ENCODE measurements at places on chromosomes 16 and 17.

GRCh38 chr17:47064684-47065083 lies 85.6 kb upstream of the RPRML start:
- no peak for DNase-seq

- DNase-seq, result no peak
Measured at GRCh38 chr16:64238571-64238970, 883.3 kb downstream of the CDH11 start.

DNA sequence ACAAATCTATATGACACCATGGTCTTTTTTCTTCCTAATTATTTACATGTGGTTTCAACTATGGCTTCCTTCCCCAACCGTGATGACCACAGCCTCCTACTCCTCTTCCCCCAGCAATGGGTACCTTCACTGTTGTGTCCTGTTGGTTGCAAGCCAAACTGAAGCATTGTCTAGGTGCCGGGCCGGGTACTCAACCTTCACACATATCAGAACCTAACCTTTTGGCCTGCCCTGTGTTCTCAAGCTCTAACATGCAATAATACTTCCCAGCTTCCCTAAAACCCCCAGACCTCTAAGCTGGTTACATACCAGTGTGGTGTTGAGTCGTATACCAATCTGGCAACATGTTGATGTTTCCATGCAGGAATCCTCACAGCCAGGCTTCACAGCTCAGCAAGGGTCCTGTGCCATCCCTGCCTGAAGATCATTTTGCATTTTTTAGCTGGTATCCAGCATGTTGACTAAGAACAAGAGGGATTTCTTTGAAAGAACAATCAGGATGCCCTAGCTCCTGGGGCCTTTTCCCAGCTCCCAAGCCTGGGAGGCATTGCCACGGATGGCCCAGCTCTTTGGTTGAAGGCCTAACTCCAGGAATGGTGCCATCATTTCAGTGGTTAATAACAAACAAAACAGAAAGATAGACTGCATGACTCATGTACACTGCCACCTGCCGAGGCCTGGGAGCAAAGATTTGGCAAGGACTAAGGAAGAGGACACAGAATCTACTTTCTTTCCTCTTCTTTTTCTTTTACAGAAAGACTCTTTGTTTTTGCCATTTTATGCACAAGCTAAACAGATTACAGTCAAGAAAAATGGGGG lies 373.7 kb upstream of the SALL1 start:
- DNase-seq, result peak; percentile 4

GRCh38 chr16:69889295-69889964 lies 61.7 kb upstream of the CLEC18A start:
- no peak for DNase-seq

GRCh38 chr17:27944546-27945332 lies 51.6 kb upstream of the LYRM9 start:
- DNase-seq, result no peak

DNA sequence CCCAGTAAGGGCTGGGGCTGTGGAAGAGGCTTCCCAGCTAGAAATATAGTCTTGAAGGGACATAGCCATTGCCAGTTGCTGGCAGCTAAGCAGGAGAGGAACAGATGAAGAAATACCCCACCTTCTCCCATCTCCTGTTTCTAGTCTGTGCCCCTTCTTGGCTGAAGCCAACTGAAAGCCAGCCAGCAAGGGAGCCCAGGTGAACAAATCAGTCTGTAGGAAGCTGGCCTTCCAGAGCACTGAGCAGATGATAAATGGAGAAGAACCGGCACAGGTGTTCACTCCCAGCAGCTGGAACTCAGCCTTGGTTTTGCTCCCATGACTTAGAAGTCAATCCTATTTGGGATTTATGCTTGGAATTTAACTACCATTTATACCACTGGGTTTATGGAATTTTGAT lies 69.2 kb upstream of the DHX40 start:
- no peak for DNase-seq

DNA sequence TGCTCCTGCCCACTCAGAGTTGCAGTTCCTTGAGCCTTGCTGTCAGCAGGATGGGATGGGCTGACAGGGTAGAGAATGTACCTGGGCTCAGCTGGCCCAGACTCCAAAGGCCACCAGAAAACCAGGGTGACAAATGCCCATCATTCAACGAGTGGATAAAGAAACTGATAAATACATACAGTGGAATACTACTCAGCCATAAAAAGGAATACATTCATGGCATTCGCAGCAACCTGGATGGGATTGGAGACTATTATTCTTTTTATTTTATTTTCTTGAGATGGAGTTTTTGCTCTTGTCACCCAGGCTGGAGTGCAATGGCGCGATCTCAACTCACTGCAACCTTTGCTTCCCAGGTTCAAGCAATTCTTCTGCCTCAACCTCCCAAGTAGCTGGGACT lies 19.9 kb downstream of the SGSM2 start:
- DNase-seq, result no peak

GRCh38 chr17:75872434-75873351 lies 5.7 kb downstream of the TRIM47 start:
- DNase-seq, result peak; percentile 86

DNA sequence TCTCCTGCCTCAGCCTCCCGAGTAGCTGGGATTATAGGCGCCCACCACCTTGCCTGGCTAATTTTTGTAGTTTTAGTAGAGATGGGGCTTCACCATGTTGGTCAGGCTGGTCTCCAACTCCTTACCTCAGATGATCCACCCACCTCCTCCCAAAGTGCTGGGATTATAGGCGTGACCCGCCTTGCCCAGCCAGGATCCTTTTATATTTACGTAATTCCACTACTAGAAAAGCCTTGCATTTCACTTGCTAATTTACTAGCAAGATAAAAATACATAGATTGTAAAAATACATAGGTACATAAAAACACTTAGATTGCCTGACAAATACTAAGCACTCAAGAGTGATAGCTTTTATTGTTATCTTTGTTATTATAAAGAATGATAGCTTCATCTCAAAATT lies 47.5 kb downstream of the GDPD1 start:
- no peak for DNase-seq

- peak; percentile 80 for DNase-seq
Measured at GRCh38 chr16:70737377-70738082, 51.7 kb upstream of the MTSS2 start.

GRCh38 chr16:89266521-89267134 lies 49.1 kb downstream of the ZNF778 start:
- DNase-seq, result no peak

- DNase-seq, result peak; percentile 77
Measured at GRCh38 chr17:6473128-6473767, 29.0 kb downstream of the PIMREG start.

DNA sequence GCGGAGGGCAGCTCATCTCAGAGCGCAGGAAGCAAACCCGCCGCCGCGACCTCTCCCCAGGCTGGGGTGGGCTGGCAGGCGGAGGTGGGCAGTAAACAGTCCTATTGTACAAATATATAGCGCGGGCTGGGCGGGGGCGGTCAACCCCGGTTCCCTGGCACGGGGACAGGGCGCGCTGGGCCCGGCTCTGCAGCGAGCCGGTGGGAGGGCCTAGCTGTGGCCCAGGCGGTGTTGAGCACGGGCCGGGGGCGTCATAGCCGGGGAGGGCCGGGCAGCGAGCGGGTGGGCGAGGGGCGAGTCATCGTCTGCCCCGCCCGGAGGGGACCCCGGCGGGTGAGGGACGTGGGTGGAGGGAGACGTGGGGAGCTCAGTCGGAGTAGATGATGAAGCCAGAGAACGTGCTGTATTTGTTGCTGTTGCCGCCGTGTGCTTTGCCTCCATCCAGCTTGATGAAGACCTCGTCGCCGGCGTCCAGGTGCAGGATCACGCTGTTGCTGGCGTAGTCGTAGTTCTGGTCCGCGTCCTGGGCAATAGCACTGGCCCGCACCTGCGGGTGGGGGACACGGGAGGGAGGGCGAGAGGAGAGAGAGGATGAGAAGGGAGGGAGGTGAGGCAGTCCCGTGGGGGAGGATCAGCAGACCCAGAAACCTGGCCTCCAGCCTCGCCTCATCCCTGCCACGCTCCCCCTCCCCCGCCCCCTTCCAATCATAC lies 8.1 kb downstream of the C1QL1 start:
- no peak for DNase-seq

- DNase-seq, result no peak
Measured at GRCh38 chr16:71789136-71789535, 19.5 kb downstream of the AP1G1 start.

DNA sequence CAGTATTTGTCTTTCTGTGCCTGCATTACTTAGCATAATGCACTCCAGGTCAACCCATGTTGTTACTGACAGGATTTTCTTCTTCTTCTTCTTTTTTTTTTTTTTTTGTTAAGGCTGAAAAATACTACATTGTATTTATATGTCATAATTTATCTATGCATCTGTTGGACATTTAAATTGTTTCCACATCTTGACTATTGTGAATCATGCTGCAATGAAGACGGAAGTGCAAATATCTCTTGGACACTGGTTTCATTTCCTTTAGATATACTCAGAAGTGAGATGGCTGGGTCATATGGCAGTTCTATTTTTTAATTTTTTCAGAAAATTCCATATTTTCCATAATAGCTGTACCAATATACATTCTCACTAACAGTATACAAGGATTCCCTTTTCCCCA lies 272.7 kb upstream of the PMFBP1 start:
- no peak for DNase-seq

DNA sequence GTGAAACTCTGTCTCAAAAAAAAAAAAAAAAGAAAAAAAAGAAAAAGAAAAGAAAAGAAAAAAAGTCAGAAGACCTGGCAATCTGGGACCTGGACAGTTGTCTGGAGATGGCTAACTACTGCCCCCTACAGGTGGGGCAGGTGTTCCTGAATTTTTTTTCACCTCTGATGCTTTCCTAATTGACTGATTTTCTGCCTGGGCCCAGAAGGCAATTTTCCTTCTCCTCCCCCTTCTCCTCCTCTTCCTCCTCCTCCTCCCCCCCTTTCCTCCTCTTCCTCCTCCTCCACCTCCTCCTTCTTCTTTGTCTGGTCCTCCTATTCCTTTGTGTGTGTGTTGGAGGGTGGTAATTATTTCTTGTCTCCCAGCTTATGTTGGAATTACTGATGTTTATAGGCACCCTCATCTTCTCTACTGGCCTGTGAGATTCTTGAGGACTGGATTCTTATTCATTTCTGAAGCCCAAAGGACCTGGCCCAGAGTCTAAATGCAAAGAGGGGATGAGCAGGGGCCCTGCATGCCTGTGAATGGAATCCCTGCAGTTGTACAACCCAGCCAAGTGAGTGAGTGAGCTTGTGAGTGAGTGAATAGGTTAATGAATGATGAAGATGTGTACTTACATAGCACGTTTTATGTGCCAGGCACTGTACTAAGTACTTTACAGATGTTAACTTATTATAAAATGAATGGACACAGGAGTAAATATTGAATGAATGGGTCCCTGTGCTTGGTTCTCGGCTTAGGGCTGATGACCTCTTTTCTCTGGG lies 26.9 kb downstream of the IRX5 start:
- no peak for DNase-seq

GRCh38 chr16:72876221-72876620 lies 171.7 kb downstream of the ZFHX3 start:
- peak; percentile 88 for DNase-seq

- DNase-seq, result no peak
Measured at GRCh38 chr17:9414471-9414870, 161.1 kb downstream of the STX8 start.

GRCh38 chr16:52101246-52101645 lies 445.7 kb downstream of the TOX3 start:
- no peak for DNase-seq

DNA sequence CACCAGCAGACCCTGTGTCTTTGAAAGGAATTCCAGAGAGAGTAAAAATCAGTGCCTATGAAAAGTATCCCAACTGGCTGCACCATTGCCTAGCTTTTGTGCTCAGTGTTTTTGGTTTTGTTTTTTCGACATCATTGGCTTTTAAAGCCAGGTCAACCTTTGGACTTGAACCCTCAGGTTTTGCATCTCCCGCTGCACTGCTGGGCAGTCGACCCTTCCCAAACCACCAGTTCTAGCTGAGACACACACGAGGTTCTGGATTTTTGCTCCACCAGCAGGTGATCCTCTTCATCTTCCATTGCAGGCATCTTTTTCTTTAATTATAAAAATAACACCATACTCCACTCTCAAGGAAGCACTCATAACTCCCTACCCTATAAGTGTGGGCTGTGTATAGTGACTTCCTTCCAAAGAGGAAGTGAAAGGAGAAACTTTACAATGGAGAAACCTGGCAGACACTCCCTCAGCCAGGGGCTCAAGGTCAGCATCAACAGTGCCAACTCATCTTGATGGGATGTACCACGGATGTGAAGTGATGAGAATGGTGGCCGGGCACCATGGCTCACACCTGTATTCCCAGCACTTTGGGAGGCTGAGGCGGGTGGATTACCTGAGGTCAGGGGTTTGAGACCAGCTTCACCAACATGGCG lies 57.8 kb downstream of the BMERB1 start:
- no peak for DNase-seq

- DNase-seq, result no peak
Measured at GRCh38 chr17:42655528-42655927, 3.6 kb upstream of the TUBG2 start.

DNA sequence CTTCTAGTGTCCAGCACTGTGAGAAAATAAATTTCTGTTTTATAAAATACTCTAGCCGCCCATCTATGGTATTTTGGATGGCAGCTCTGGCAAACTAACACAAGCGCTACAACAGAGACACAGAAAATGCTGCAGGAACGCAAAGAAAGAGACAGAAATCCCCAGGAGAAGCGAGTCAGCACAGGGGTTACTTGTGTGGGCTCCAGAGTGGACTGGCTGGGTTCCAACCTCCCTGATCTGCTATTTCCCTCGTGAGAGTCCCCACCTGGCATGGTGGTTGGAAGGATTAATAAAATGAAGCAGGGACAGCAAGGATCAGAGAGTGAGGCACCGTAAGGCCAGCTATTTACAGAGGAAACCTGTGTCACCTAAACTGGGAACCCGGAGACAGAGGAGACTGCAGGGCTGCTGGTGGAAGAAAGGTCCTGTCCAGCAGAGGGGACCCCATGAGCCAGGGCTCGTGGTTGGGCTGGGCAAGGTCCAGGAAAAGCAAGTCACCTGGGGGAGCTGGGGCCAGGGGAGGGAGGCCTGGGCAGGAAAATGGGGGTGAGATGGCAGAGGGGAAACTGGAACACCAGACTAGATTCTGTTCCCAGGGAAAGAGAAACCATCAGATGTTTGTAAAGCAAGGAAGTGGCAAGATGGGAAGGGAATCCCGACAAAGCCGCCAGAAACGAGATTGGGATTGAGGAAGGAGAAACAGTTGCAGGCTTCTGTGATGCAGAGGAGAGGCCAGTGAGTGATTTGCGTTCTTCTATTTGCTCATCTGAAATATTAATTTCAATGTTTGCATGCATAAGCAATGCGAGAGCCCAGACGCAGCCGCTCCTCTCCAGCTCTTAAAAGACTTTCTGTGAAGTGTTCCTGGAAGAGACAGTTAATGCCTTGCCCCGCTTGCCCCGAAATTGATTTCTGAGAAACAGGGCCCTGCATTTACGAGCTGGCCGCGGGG lies 63.0 kb upstream of the TEKT3 start:
- DNase-seq, result no peak

DNA sequence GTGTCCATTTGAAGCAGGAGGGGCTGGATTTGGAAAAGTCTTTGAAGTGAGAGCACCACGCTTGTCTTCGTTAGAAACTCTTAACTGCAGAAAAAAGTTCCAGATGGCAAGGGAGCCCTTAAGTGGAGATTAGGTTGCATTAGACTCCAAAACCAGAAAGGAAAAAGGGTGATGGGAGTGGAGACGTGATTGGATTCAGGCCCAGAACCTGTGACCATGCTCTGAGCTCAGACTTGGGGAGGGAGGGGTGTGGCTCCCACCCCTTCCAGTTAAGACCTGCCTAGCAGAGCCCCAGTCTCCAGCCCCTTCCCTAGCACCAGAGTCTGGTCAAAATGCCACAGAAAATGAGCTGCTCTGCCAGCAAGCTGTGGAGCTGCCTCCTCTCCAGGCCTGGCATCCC lies 6.4 kb upstream of the LGALS9 start:
- DNase-seq, result no peak
